ENCODE measurements at places on chromosomes 1 and 21.

- no peak for DNase-seq
These were observed 33.8 kb downstream of the STIL start for GRCh38 chr1:47280142-47280541.

DNA sequence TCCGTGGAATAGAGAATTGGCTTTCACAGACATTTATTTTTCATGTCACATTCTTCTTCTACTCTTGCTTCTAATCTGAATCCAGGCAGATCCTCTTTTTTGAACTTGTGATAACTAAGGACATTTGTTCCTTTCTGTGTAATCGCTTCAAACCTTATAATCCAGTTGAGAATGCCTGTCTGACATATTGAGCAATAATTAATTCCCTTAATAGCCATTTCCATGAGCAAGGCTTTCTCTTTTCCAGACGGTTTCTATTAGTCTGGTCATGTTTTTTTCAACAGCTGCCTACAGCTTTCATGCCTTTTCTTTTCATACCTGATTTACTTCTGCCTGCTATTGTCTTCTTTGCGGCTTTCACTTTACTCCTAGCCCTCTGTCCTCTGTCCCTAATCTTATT, 163.4 kb downstream of the CYYR1 start:
- DNase-seq = no peak

DNA sequence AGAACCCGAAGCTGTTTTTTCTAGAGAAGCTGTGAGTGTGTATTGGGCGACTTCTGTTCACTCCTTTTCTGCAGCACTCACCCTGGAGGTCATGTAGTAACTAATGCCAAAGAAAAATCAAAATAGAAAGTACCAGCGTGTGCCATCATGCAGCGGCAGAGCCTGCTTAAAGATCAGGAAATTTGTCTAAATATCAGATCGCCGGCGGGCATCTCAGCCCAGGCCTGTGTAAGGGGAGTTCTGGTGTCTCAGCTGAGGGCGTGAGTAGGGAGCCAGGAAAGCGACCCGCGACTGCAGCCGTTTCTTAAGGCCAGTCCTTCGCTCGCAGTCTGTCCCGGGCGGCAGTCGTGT, 768 bp downstream of the EDARADD start:
- DNase-seq = no peak

- no peak for DNase-seq
These were observed 391.0 kb downstream of the OMA1 start for GRCh38 chr1:58155418-58156123.

Measured in nucleus accumbens (tissue), 56 donors.